ENCODE measurements at places on chromosomes 4 and X.

- H3K4me3 ChIP-seq = no peak overlapping the region
- DNase-seq = no peak
- no peaks in the 10 kb centered on the region for H3K36me3 ChIP-seq
These were observed 91.6 kb downstream of the SHROOM3 start for GRCh38 chr4:76526585-76526990.

DNA sequence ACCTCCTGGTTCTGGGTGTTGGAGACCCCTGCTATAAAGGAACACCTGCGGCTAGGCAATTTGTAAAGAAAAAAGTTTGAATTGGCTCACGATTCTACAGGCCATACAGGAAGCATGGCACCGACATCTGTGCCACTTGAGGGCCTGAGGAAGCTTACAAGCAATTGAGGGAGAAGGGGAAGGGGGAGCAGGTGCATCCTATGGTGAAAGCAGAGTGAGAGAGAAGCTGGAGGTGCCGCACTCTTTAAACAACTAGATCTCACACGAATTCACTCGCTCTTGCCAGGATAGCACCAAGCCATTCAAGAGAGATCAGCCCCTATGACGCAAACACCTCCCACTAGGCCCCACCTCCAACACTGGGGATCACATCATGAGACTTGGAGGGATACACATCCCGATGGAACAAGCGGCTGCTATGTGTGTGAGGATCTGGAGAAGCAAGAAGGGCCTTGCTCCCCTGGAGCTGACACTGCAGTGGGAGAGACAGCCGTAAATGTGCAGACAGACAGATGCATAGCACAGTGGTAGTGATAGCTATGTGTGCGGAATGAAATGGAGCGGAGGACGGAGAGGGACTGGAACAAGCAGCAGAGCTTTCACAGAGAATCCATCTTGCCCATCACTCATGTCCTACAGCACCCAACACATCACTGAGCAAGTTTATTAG is 60.7 kb upstream of the HELT start:
- no peak overlapping the region for H3K4me3 ChIP-seq
- H3K4me1 ChIP-seq = no peaks in the 10 kb centered on the region
- H3K27ac ChIP-seq = no peak overlapping the region
- no peaks in the 10 kb centered on the region for H3K27me3 ChIP-seq
- DNase-seq = no peak
- no peaks in the 10 kb centered on the region for H3K36me3 ChIP-seq

DNA sequence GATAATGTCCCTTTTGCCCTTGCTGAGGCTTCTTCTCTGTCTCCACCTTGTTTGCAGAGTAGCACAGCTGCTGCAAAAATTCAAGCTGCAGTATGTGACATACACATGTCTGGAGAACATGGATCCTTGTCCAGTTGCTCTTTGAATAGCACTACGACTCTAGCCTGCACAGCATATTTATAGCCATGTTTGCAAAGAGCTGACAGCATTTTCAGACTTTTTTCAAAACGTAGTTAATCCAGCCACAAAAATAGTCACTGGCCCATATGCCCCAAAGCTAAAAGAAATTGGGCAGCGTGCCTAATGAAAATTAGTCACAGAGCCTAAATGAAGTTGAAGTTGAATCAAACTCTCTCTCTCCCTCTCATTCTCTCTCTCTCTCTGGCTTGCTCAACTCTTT is 17.5 kb downstream of the SLC16A2 start:
- H3K27me3 ChIP-seq = peaks cover 2% of the 10 kb centered on the region
- no peaks in the 10 kb centered on the region for H3K4me1 ChIP-seq
- H3K4me3 ChIP-seq = no peak overlapping the region
- no peak for DNase-seq
- H3K27ac ChIP-seq = no peak overlapping the region
- no peaks in the 10 kb centered on the region for H3K36me3 ChIP-seq

- no peaks in the 10 kb centered on the region for H3K4me1 ChIP-seq
- H3K36me3 ChIP-seq = no peaks in the 10 kb centered on the region
- H3K4me3 ChIP-seq = no peak overlapping the region
- no peaks in the 10 kb centered on the region for H3K27me3 ChIP-seq
These were observed 52.7 kb upstream of the STARD8 start for GRCh38 chrX:68594769-68595168.

DNA sequence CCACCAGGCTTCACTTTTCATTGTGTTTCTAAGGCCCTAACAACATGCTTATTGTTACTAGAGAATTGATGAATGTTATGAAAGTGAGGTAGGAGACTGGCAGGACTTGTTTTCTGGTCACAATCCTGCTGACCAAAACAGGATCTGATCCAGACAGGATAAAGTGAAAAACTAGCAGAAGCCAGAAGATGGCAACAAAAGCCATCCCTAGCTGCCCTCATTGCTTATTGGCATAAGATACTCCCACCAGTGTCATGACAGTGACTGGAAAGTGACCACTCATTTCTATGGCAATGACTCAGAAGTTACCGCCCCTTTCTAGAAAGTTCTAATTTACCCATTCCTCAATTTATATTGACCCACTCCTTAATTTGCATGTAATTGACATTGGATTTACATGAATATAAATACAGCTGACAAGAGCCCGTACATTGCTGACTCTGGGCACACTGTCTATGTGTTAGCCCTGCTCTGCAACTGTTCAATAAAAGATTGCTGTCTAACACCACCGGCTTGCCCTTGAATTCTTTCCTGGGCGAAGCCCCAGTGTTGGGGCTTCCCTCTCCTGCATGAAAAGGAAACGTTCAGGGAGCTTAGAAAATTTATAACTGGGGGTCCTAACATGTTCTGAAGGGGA is 30.0 kb upstream of the FGG start:
- H3K27ac ChIP-seq = no peak overlapping the region
- H3K36me3 ChIP-seq = no peaks in the 10 kb centered on the region
- H3K4me3 ChIP-seq = no peak overlapping the region
- no peaks in the 10 kb centered on the region for H3K4me1 ChIP-seq
- peaks cover 10% of the 10 kb centered on the region for H3K27me3 ChIP-seq

DNA sequence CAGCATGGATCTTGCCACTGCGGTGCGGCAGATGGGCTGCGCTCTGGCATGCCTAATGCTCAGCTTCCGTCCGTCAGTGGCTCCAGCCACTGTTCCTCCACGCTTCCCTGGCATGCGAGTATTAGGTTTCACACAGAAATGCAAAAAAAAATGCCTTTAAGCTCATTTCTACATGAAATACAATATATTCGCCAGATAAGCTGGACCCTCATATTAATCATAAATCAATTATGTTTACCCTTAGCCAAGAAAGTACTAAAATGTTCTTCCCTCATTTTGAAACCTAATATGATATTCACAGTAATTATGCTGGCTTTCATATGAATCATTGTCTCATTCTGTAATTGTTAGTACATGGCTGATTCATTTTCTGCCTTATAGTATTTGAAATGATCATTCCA is 115.5 kb upstream of the FAM241A start:
- no peak overlapping the region for H3K27ac ChIP-seq
- H3K4me1 ChIP-seq = no peaks in the 10 kb centered on the region
- H3K27me3 ChIP-seq = peaks cover 2% of the 10 kb centered on the region
- DNase-seq = no peak
- H3K36me3 ChIP-seq = no peaks in the 10 kb centered on the region
- H3K4me3 ChIP-seq = no peak overlapping the region
